ENCODE measurements at places on chromosomes 6 and 20. TPM values are rescaled to one million over a fixed set of nuclear protein-coding genes. Genes with fewer than 3 reads are reported as not detected.

DNA sequence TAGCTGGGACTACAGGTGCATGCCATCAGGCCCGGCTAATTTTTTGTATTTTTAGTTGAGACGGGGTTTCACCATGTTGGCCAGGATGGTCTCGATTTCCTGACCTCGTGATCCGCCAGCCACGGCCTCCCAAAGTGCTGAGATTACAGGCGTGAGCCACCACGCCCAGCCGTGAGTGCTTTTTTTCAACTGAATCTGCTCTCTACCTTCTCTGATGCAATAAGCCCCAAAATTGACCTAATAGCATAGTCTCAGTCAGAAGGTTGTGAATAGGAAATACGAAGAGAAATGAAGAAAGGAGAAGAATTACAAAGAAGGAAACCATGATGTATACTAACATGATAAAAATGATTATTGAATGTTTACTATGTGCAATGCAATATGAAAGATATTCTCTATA is 33.2 kb downstream of the BEND6 start:
- no peaks in the 10 kb centered on the region for H3K36me3 ChIP-seq
- H3K4me1 ChIP-seq, result no peaks in the 10 kb centered on the region
- no peak overlapping the region for H3K4me3 ChIP-seq
- H3K27ac ChIP-seq, result no peak overlapping the region
- H3K27me3 ChIP-seq, result peaks cover 61% of the 10 kb centered on the region
- DNase-seq, result no peak

- H3K27ac ChIP-seq, result no peak overlapping the region
- H3K4me3 ChIP-seq, result no peak overlapping the region
- H3K36me3 ChIP-seq, result no peaks in the 10 kb centered on the region
- no peaks in the 10 kb centered on the region for H3K27me3 ChIP-seq
Measured at GRCh38 chr6:134207421-134207820, 110.5 kb downstream of the SGK1 start.

- no peak overlapping the region for H3K27ac ChIP-seq
- H3K4me1 ChIP-seq, result no peaks in the 10 kb centered on the region
- no peak overlapping the region for H3K4me3 ChIP-seq
- H3K36me3 ChIP-seq, result no peaks in the 10 kb centered on the region
Measured at GRCh38 chr20:29086938-29087337, 2170.5 kb upstream of the DEFB115 start.

DNA sequence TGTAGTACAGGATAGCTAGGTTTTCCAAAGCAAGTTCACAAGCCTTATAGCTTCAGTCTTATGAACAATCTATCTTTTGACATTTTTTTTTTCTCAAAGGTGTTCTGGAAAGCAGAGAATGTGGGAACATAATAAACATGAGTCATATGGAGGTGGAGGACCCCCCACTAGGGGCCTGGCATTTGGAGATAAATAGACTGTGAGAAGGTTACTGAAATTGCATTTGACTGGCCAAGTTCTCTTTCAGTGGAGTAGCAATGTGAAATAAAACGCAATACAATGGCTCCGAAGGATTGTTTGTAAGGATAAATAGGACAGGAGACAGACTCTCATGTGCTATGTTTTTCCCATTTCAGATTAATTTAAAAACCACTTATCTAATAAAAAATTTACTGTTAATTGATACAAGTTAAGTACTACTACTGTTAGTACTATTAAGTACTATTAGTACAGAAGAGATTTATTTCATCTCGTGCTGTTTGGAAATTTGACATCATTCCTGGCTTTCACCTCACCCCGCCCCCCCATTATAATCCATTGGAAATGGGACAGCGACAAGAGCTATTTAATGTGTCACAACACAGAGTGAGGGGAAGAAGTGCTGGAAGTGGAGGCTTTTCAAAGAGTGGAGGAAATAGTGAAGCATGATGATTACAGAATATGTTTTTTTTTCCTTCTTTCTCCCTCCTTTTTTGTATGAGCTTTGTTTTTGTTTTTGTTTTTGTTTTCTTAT is 122.6 kb upstream of the ID4 start:
- H3K4me3 ChIP-seq, result no peak overlapping the region
- H3K27ac ChIP-seq, result no peak overlapping the region
- H3K36me3 ChIP-seq, result no peaks in the 10 kb centered on the region
- DNase-seq, result no peak
- H3K4me1 ChIP-seq, result no peaks in the 10 kb centered on the region
- H3K27me3 ChIP-seq, result no peaks in the 10 kb centered on the region

GRCh38 chr6:37237789-37238188 is 19.8 kb upstream of the TBC1D22B start:
- peaks cover 7% of the 10 kb centered on the region for H3K27me3 ChIP-seq
- H3K36me3 ChIP-seq, result no peaks in the 10 kb centered on the region
- DNase-seq, result no peak
- H3K4me1 ChIP-seq, result peaks cover 7% of the 10 kb centered on the region
- no peak overlapping the region for H3K4me3 ChIP-seq
- H3K27ac ChIP-seq, result no peak overlapping the region

The DEFB132 gene
- not detected for total RNA-seq

The EBF4 gene
- total RNA-seq, result 2.0 TPM

The GPX5 gene
- not detected for total RNA-seq

The TAGAP gene
- total RNA-seq, result 340 TPM

The MTCH1 gene
- 202 TPM for total RNA-seq

Data from T-helper 17 cell (primary cell).